ENCODE measurements at places on chromosomes 1 and 21.

DNA sequence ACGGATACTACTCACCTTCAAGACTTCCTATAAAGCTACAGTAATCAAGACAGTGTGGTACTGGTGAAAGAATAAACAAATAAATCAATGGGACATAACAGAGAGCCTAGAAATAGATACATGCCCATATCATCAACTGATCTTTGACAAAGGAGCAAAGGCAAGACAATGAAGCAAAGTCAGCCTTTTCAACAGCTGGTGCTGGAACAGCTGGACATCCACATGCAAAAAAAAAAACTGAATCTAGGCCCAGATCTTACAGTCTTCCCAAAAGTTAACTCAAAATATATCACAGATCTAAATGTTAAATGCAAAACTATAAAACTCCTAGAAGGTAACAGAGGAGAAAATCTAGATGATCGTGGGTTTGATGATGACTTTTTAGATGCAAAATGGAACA, 170.3 kb downstream of the MIS18A start:
- DNase-seq: no peak

DNA sequence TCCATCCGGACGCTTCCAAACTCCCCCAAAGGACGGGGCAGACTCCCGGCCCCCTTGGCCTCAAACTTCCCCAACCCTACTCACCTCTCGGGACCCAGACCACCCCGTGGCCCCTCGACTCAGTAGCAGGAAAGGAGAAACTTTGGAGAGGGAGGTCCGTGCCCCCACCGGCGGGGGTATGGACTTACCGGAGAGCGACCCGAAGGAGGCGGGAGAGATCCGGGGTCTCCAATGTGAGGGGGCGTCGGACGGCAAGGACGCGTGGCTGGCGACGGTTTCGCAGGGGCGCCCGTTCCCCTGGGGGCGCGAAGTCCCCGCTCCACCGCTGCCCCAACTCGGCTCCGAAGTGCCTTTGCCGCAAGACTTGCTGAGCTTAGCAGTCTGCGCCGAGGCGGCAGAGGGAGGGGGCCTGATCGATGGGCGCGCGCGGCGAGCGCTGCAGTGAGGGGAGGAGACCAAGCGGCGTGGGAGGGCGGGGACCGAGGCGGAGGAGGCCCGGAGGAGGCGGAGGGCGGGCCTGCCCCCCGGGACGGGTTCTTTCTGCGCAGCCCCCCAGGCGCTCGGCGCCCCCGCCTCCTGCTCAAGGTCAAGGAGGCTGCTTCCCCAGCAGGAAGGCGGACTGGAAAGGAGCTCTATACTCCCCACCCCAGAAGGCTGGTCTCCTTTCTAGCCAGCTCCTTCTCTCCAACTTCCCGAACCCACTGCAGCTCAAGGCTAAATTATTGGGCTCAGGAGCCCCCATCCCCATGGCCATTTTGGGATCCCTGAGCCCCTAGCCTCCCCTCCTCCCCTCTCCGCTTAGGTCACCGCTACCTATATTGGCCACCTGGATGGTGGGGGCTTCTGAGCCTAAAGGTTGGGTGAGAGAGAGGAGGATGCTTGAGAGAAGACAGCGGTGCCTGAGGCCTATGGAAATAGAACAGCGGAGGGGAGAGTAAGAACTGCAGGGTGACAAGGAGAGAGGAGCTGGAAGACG, at the start of gene SYT2:
TSS of gene SYT2 (minus strand) at position 385 of the 976 bp plus-strand sequence. CDS start 104,682 bp downstream, outside the sequence.
- DNase-seq: no peak

DNA sequence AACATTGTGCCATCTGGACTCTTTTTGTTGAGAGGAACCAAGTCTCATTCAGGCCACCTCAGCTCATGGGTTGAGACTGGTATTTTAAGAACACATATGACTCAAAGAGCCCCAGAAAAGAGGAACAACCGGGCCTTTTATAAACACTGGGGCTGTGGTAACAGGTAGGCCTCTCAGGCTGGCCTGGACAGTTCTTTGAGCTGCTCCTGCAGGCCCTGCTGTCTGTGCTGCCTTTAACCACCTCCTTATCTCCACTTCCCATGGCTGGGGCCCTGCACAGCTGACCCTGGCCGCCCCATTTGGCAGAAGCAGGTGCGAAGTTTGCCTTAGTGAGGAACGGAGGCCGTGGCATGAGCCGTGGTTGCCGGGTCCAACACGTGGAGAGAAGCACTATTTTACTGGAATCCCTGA, 163.3 kb downstream of the RHOU start:
- DNase-seq: no peak

- no peak for DNase-seq
These were observed 42.6 kb upstream of the LBR start for GRCh38 chr1:225470211-225471108.

DNA sequence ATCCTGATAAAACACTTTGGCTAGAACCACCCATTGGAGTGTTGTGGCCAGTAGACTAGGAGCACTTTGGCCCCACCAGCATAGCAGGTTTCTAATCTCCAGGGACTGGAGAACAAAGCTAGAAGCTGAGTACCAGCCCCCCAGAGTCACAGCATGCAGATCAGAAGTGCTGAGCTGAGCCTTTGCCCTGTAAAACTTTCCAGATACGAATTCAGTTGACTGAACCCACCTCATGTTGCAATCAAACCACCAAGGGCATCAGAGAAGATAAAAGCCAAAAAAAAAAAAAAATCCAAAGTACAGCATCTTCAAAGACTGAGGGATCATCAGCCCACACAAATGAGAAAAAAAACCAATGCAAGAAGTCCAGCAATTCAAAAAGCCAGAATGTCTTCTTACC, 8.7 kb upstream of the CD53 start:
- DNase-seq: no peak

DNA sequence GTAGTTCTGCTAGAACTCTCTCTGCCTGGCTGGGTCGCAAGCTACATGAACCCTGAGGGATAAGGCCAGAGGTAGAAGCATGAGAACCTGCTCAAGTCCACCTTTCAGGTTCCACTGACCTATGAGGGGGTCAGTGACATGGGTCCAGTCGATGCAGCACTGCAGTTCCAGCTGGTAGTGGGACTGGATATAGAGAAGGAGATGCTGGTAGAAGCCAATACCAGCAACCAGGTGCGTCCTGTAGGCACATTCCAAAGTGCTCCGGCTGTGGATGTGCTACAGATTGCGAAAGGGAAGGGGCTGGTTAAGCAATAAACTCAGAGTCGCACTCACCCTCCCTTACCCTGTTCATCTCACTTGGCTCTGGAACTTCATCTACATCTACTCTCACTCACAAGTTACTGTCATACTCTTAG, 5.7 kb downstream of the SMG5 start:
- DNase-seq: no peak

GRCh38 chr1:189764391-189765320, 713.0 kb downstream of the BRINP3 start:
- no peak for DNase-seq

GRCh38 chr21:36132696-36133095, 2.2 kb upstream of the CBR3 start:
- no peak for DNase-seq

GRCh38 chr1:7729761-7730160, 41.3 kb upstream of the VAMP3 start:
- no peak for DNase-seq

DNA sequence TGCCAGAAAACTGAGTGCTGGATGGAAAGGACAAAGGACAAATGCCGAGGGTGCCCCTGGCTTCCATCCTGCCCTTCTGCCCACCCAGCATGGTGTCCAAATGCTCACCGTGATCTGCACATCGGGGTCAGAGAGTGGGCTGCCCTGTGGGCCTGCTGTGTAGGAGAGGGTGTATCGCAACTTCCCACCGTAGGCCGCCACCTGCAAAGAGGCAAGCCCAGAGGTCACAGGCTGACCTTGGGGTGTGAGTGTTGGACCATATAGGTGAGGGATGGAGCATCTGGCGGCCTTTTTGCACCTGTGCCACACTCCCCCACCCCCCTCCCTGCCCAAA, 53.5 kb downstream of the LDLRAD2 start:
- no peak for DNase-seq

Measured in CD4-positive, alpha-beta T cell treated with Interleukin-10 for 1 hour (primary cell).